ENCODE measurements at places on chromosomes 13 and 19.

DNA sequence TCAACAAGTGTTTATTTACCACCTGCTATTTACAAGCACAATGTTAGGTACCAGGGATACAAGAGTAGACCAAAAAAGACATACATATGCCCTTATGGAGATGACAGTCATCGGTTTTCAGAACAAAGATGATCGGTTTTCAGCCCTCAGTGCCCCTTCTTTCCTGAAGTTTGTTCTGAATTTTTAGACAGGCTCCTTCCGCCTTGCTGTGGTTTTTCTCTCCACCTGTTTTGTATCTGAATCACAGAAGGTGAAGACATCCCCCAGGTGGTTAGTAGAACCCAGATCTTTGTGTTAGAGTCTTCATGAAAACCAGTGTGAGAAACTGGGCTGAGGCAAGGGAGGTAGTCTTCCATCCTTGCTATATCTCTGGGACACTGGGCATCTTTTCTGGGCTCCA is 23.5 kb downstream of the ACTL9 start:
- no peak for DNase-seq

DNA sequence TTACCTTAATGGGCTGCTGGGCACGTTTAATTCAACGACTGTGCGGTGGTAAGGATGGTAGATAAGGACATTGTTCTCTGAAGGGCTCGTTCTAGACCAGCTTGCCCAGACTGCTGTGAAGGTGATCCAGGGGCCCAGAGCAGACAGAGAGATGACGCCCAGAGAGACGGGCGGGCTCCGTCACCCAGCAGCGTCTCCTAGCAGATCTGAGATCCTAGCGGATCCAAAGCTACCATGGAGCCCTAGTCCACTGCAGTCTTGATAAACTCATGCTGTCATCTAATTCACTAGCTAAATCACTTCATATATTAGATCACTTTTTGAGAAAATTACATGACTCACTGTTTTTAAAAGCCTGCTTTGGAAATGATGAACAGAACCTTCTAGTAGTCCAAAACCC is 21.5 kb downstream of the COL4A2 start:
- no peak for DNase-seq

- DNase-seq: no peak
These were observed 37.7 kb downstream of the SLC6A16 start for GRCh38 chr19:49287141-49287770.

DNA sequence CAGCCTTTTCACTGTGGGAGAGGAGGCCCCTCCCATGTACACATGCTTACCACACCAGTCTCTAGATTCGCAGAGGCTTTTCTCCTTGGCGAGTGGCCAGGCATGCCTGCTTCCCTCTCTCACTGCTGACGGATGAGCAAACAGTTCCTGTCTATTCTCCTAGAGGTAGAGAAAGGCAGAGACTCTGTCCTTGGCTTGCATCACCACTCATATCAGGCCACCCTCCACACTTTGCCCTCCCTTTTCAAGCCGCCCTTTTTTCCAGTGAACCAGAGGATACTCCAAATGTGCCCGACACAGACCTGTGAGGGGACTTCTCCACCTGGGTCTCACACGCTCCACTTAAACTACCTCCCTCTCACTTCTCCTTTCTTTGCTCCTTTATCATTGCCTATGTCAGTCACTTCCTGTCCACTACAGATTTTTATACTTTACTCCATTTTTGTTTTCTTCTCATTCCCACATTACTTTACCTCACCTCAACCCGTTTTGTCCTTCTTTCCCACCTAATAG is 284.6 kb downstream of the DNAJC15 start:
- DNase-seq: peak; percentile 86

DNA sequence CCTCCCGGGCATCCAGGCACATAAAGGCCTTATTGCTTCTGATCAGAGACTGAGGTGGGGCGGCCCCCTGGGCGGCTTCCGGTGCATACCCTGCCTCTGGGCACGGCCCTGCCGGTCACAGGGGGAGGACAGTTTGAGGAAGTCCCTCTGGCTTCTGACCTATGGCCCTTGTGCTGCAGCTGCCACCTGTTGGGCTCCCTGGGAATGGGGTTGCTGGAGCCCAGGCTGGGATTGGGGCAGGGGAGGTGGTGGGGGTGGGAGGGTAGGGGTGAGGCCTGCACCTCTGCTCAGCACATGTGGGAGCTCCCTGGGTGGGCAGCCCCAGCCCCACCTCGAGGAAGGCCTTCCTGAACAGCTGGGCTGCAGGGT is 10.7 kb downstream of the ANO8 start:
- DNase-seq: no peak

- DNase-seq: no peak
These were observed 434.5 kb downstream of the OLFM4 start for GRCh38 chr13:53463106-53463505.

GRCh38 chr19:46513461-46514236 is 18.0 kb upstream of the PNMA8B start:
- no peak for DNase-seq

- DNase-seq: no peak
These were observed 125.4 kb upstream of the ZNF507 start for GRCh38 chr19:32219881-32220472.

DNA sequence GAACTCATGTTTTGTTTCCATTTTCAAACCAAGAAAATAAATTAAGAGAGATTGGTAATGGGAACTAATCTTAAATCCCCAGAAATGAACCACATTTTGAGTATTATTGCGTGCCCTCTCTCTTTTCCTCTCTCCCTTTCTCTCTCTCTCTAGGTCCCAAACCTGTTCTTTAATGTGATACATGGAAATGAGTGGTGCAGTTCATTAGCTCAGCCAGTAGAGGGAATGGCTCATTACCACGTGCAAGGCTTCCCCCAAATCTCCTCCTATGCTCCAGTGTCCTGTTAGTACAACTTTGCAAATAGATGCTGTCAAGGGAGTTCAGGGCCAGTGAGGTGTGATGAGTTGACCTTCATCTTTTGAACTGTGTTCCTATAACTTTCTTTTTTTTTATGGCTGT is 178.4 kb downstream of the FGF9 start:
- no peak for DNase-seq

DNA sequence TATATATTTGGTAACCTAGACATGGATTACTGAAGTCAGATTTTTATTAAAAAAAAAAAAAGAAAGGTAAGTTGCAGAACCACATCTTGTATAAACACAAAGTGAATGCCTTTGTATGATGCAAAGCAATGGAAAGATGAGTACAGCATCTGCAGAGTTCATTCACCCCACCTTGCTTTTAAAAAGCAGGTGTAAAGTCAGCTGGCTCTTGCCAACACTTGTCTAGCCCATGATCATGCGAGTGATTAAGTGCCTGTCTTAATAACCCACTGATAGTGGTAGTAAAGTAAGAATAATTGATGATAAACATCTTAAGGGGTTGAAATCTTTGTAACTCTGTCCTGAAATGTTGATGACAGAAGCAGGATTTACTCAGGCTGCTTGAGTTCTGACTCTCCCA is 710.4 kb downstream of the EFNB2 start:
- no peak for DNase-seq

DNA sequence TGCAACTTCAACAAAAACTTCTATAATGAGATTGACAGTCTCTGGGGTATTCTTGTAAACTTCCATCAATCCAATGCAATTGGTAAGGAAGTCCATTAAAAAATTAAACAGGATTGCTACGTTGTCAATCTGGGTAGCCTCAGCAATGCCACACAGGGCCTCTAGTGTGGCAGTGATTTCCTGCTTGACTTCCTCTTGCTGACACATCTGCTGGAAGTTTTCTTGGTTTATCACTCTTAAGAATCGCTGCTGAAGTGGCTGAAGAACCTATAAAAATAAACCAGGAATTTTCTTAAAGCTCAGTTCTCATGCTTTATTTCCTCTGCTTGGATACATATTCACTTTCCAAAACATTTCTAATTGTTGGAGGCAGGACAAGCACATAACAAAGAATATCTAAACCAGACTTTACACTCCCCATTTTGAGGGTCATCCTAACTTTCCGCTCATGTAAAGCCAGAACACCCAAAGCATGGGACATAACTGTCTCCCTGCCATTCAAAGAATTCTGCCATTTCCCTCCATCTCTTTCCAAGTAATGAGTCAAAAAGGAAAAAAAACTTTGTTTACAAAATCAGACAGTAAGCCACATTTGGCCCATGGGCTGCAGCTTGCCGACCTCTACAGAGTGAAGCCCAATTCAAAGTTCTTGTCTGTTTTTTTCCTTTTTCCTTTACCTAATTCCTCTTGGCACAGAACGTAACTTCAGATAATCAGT is 23.2 kb upstream of the EEF1AKMT1 start:
- no peak for DNase-seq

DNA sequence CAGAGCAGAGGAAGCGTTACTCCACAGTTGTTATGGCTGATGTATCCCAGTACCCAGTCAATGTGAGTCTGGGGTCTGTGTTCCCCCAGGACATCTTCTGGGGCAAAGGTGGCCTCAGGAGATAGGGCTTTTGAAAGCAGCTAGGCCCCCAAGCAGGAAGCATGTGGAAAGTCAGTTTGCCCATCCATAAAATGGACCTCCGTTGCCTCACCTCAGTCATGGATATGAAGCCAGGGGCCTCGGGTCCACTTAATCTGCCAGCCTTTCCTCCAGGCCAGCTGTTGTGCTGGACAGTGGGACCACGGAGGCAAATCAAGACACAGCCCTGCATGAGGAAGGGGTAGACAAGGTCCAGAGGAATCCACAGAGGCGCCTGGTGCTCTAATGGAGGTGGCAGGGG is 3.3 kb downstream of the EPS8L1 start:
- no peak for DNase-seq

DNA sequence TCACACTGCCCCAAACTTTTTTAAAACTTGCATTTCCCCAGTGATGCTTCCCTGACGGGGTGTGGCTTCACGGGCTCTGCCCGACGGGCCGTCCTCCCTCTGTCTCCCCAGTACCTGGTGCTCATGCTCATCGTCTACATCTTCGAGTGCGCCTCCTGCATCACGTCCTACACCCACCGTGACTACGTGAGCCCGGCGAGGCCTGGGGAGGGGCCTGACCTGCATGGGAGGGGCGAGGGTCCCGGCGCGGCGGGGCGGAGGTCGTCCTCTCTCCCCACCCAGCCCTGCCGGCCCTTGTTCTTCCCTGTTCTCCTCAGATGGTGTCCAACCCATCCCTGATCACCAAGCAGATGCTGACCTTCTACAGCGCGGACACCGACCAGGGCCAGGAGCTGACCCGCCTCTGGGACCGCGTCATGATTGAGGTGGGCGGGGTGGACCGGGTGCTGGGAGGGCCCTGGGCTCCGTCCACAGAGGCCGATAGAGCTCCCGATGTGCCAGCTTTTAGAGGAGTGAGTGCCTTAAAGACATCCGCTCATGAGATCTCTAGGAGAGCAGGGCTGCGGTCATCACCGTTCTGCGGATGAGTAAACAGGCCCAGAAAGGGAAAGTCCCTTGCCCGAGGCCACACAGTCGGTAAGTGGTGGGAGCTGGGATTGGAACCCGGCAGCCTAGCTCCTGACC is 6.9 kb downstream of the UPK1A start:
- peak; percentile 28 for DNase-seq

DNA sequence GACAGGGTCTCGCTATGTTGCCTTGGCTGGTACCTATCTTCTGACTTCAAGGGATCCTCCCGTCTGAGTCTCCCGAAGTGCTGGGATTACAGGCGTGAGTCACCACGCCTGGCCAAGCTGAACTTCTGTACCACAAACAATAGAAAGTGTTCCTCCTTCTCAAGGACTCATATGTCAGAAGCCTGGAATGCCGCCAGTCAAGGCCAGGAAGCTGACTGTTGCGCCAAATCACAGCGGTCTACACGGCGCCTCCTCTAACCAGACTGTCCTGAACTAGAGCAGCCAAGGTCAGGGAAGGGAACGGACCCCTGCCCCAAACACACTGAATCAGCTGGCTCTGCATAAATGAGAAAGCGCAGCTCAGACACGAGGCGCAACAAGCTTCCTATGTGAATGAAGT is 14.6 kb downstream of the RAB20 start:
- peak; percentile 69 for DNase-seq

Measured in kidney epithelial cell (primary cell).